SJCRH30 (cell line): ENCODE measurements at places on chromosomes 7 and 10. TPM values are rescaled to one million over a fixed set of nuclear protein-coding genes. Genes with fewer than 3 reads are reported as not detected.

Gene RAPGEF5
- total RNA-seq = 0.03 and 0.14 TPM in 2 replicates

Gene ATG9B
- total RNA-seq = 0.08 TPM in 1 of 2 replicates, not detected in the other

Gene TDRD1
- 0.61 TPM in 2 replicates for total RNA-seq

Gene VSTM2A
- not detected in 2 replicates for total RNA-seq

Gene NYAP1
- total RNA-seq = 0.49 and 0.56 TPM in 2 replicates

Gene AKR1C1
- total RNA-seq = 2.7 and 3.6 TPM in 2 replicates

Gene OPALIN
- total RNA-seq = not detected in 2 replicates

Gene TMEM229A
- not detected in 2 replicates for total RNA-seq

Gene SAMD8
- 16.4 and 20.2 TPM in 2 replicates for total RNA-seq

Gene MKX
- 2.2 and 2.5 TPM in 2 replicates for total RNA-seq

Gene DRGX
- total RNA-seq = 15.0 and 17.8 TPM in 2 replicates

Gene DPP6
- not detected in 2 replicates for total RNA-seq

Gene POLR2J3
- 21.5 and 27.3 TPM in 2 replicates for total RNA-seq

Gene ACSM6
- 0.08 TPM in 1 of 2 replicates, not detected in the other for total RNA-seq

Gene OGDHL
- total RNA-seq = 2.4 and 2.8 TPM in 2 replicates

Gene ATRNL1
- 23.1 and 26.3 TPM in 2 replicates for total RNA-seq

Gene C7orf57
- 0.06 TPM in 1 of 2 replicates, not detected in the other for total RNA-seq

Gene ZNF853
- 10.6 and 10.9 TPM in 2 replicates for total RNA-seq

Gene PRSS37
- not detected in 2 replicates for total RNA-seq

Gene ARHGEF35
- total RNA-seq = not detected in 2 replicates

Gene COL28A1
- 0.02 and 0.03 TPM in 2 replicates for total RNA-seq

Gene DLG5
- total RNA-seq = 22.5 and 24.4 TPM in 2 replicates

Gene ABCC2
- 0.08 and 0.24 TPM in 2 replicates for total RNA-seq

Gene LIPM
- not detected in 2 replicates for total RNA-seq

Gene TMEM270
- not detected in 2 replicates for total RNA-seq

Gene MYL10
- 3.9 and 4.1 TPM in 2 replicates for total RNA-seq

Gene EMX2
- 2.5 and 2.6 TPM in 2 replicates for total RNA-seq

Gene ADCYAP1R1
- total RNA-seq = not detected in 2 replicates

Gene ZNF212
- total RNA-seq = 10.0 and 11.5 TPM in 2 replicates

Gene GTF2I
- 161 and 181 TPM in 2 replicates for total RNA-seq

Gene CALHM3
- total RNA-seq = not detected in 2 replicates

Gene TAS2R5
- total RNA-seq = 0.18 TPM in 1 of 2 replicates, not detected in the other

Gene MYO1G
- total RNA-seq = 0.30 and 0.33 TPM in 2 replicates

Gene THSD7A
- 0.10 and 0.28 TPM in 2 replicates for total RNA-seq

Gene AKR1C2
- total RNA-seq = 3.0 and 3.1 TPM in 2 replicates

Gene TMEM26
- total RNA-seq = not detected in 2 replicates

Gene TMEM130
- not detected in 2 replicates for total RNA-seq

Gene GIMAP6
- not detected in 2 replicates for total RNA-seq

Gene RBM17
- total RNA-seq = 59.8 and 60.6 TPM in 2 replicates

Gene TRIM50
- not detected in 2 replicates for total RNA-seq

Gene GALNT17
- total RNA-seq = not detected in 2 replicates

Gene ITGA8
- not detected in 2 replicates for total RNA-seq

Gene EDRF1
- total RNA-seq = 34.1 and 38.1 TPM in 2 replicates

Gene HOXA7
- 38.6 and 40.4 TPM in 2 replicates for total RNA-seq

Gene TMEM72
- 0.02 TPM in 1 of 2 replicates, not detected in the other for total RNA-seq

Gene PRKG1
- total RNA-seq = 2.6 and 3.0 TPM in 2 replicates

Gene TNKS2
- total RNA-seq = 15.9 and 17.6 TPM in 2 replicates

Gene OR2A7
- not detected in 2 replicates for total RNA-seq

Gene POT1
- 71.4 and 77.7 TPM in 2 replicates for total RNA-seq

Gene CTAGE6
- not detected in 2 replicates for total RNA-seq
